Activated naive CD8-positive, alpha-beta T cell treated with anti-CD3 and anti-CD28 coated beads, Interleukin-2, amount 50 U/mL, for 24 hours (primary cell): ENCODE measurements at places on chromosomes 3 and 15.

- no peak for DNase-seq
Measured at GRCh38 chr3:30702828-30703397, 96.5 kb downstream of the TGFBR2 start.

GRCh38 chr3:116586285-116586944, 123.2 kb upstream of the TUSC7 start:
- DNase-seq = no peak

GRCh38 chr3:1381647-1382036, 288.8 kb downstream of the CNTN6 start:
- no peak for DNase-seq

DNA sequence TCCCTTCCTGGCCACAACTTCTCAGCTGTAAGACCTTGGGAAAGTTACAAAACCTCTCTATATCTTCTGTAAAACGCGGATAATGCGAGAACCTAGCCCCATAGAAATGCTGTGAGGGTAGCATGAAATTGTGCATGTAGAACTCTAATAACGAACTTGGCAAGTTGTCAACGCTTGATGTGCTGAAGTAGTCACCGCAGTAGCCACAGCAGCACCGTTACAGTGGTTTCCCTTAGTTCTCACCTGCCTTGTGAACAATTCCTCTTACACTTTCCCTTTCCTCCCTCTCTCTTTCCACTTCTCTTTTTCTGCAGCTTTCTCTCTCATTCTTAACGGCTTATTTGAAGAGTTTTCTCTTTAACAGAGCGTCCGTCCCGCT, 447 bp upstream of the SHQ1 start:
- DNase-seq = peak; percentile 20

GRCh38 chr3:158678687-158679086, 6.2 kb upstream of the LXN start:
- no peak for DNase-seq

GRCh38 chr15:60682115-60682514, 203.2 kb upstream of the ICE2 start:
- no peak for DNase-seq

DNA sequence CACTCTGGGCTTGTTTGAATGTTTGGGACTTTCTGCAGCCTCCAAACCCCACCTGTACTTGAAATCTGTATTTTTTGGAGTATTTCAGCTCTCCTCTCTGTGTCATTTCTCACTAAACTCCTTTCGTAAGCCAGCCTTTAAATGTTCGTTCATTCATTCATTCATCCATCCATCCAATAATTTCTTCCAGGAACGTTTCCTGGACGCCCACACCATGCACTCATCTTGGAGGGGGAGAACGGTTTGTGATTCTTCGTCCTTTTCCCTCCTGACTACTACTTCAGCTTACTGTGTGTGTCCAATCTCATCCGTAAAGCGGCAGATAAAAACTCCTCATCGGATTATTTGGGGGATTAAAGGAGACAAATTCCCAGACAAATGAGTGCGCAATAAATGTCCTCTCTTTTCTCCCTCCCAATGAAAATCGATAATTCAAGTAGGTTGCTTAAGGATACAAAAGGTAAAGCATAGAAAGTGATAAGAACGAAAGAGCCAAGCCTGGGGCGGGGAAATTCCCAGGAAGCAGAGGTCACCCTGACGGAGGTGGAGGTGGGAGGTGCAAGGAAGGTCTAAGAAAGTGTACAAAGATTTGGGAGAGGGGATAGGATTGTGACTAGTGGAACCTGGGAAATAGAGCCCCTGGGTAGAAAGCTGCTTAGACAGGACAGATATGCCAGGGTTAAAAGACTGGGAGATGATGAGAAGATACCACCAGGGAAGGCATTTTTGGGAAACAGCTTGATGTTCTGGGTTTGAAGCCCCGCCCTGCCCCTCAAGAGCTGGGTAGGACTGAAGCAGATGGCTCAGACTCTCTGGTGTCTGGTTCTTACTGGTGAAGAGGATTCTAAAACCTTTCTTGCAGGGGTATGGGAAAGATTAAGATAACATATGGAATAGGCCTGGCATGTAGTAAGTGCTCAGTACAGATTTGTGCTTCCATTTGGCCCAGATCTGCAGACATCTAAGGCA, 896 bp upstream of the KLHL25 start:
- no peak for DNase-seq

GRCh38 chr3:171753665-171754408, 56.4 kb downstream of the PLD1 start:
- DNase-seq = no peak

- DNase-seq = no peak
Measured at GRCh38 chr3:29212789-29213433, 68.0 kb upstream of the RBMS3 start.

GRCh38 chr15:34154725-34155204, 52.9 kb downstream of the PGBD4 start:
- DNase-seq = no peak

DNA sequence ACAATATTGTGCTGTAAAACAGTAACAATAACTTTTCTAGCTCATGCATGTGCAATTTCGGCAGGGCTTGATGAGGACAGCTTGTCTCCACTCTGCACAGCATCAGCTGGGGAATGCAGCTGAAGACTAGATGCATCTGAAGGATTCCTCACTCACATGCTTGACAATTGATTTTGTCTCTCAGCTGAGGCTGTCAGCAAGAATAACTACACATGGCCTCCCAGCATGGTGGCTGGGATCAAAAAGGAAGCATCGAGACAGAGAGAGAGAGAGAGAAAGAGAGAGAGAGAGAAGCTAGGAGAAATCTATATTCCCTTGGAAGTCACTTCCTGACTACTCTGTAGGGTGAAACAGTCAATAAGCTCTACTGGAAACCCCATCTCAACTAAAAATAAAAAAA, 487.1 kb downstream of the PLOD2 start:
- no peak for DNase-seq

DNA sequence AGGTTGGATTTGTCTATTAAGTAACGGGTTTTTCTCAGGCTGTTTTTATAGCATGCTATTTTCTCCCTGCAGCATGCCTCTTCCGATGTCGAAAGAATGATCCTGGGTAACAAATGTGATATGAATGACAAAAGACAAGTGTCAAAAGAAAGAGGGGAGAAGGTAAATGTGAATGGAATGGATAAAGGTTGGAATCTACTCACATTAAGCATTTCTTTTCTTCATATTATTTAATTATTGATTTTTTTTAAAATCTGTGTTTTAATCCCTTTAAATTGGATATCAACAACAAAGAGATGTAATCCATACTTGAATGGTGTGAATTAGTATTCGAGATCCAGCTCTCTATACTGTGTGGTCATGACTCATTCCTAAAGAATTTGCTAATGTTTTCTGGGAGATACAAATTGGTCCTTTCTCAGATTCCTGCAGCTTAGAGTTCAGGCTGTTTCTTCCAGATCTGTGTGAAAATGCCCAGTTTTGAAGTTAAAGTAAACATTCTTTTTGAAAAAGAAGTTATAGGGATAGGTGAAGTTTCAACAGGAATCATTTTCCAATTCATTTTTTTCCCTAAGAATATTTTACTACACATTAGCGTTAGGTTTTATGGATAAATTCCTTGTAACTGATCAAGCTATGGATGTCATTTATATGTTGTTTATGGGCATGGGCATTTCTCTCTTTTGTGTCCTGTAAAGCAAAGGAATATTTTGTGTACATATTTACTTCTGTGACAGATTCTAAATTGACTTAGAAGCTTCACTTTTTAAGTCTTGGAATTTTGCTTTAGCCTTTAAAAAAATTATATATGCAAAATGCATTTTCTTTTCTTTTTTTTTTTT, 20.8 kb upstream of the APH1B start:
- DNase-seq = no peak

DNA sequence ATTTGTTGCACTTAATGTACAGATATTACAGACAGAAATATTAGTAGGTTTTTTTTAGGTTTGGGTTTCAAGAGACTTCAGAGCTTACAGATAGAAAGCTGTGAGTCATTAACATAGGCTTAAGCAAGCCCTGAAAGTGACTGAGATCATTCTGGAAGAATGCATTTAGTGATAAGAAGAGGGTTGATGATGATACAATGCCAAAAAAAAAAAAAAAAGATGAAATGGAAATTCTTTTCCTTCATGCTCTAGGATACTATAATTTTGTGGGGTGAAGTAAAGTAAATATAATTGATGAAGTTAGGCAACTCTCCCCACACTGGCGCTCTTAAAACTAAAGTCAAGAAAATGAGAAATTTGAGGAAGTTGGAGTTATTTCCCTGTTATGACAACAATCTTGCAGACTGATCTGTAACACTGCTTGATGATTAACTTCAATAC, 169.4 kb upstream of the ZNF385D start:
- DNase-seq = no peak

- no peak for DNase-seq
Measured at GRCh38 chr15:71288348-71288955, 173.2 kb downstream of the THSD4 start.

DNA sequence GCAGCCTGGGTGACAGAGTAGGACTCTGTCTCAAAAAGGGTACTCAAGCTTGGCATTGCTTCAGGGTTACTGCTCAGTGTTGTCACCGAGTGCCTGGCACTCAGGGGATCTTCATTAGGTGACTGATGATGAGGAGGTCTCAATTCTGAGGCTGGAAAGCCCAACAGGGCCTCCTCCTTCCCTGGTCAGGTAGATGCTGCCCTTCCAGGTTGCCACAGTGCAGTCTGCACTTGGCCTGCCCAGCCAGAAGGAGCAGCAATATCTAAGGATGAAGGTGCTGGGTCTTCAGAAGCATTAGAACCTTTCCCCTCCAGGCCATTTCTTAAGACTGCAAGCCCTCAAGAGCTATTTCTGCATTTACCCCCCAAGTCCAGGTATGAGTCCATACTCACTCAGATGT, 42.0 kb downstream of the PGPEP1L start:
- no peak for DNase-seq

DNA sequence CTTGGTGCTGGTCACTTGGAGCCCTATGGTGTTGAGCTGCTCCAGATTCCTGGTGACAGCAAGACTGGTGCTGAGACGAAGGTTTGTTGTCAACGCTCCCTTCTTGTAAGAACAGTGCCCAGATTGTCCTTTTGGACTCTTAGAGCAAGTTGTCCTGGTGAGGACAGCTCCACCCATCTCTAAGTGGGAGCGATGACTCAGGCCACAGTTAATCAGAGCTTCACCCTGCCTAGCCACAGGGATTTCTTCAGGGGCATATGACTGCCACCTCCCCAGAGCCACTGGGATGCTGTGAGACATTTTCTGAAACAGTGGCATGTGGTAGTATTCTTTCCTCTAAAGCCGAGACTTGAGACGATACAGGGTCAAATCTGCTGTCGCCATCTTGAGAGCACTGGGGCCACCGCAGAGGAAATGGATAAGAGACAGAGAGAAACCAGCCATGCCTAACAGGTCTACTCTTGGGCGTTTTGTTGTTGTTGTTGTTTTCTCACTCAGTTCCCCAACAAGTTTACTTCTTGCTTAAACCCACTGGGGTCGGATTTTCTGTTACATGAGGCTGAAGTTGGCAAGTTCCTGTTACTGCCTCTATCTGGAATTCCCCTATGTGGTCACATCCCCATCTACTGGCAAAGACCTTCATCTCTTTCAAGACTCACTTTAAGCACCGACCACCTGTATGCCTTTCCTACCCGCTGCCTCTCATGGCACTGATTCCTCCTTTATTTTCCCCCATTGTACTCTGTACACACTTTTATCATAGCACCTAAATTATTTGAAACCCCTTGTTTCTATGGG, 16.0 kb upstream of the PCOLCE2 start:
- DNase-seq = no peak

DNA sequence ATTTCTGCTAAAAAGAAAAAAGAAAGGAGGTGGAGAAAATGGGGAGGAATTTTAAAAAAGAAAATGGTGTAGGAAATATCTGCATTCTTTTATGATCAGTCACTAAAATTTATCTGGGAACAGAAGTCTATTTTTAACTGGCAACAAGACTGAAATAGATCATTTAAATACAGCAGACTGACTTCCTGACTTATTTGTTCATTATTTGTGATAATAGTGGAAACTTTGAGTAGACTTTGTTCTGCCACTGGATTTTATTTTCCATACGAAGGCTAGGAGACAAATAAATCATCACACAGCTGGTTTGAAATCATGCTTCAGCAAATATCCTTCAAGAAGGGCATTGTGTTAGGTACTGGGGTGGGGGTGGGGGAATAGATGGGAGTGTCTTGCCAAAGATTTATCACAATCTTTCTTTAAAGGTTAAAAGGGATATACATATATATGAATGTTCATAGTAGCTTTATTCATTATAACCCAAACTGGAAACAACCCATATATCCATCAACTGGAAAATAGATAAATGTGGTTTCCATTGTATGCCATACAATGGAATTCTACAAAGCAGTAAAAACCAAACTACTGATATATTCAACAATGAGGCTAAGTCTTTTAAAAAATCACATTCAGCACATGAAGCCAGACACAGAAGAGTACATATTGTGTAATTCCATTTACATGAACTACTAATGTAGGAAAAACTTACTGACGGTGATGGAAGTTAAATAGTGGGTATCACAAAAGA, 4.7 kb upstream of the CLASP2 start:
- DNase-seq = no peak

- DNase-seq = no peak
Measured at GRCh38 chr15:57314221-57314620, 62.1 kb upstream of the CGNL1 start.

DNA sequence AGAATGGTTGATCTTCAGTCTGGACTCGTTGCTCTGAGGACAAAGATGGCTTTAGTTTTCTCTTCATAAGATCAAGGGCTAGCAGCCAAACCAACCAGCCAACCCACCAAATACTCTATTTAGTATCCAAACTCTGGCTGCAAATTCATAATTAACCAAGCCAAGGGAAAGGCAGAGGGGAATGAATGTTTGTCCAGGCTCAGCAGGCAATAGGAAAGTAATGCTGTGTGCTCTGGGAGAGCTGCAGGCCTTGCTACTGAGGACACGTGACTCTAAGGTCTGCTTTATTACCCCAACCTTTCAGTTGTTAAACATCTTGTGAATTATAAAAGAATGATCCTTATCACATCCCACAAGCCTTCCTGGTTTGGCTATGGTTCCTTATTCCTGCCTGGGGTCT, 52.3 kb upstream of the GALNT15 start:
- no peak for DNase-seq

DNA sequence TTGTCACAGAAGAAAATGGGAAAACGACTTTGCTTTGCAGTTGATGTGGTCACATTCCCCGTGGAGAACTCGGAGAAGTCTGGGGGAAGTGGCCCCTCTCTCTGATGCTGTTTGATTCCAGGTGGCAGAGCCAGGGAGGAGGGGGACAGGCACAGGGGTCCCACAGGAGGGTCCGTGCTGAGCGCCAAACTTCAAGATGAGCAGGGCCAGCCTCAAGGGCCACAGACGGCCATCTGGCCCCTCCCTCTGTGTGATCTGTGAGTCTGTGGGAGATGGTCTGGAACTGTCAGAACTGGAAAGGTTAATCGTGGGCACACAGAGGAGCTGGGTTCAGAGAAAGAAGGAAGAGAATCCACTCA, 23.1 kb upstream of the CORO2B start:
- no peak for DNase-seq

GRCh38 chr15:26628071-26628470, 144.8 kb downstream of the GABRB3 start:
- no peak for DNase-seq

- no peak for DNase-seq
Measured at GRCh38 chr15:70463453-70463834, 299.9 kb downstream of the UACA start.
